ENCODE measurements at places on chromosomes 6 and 20.

DNA sequence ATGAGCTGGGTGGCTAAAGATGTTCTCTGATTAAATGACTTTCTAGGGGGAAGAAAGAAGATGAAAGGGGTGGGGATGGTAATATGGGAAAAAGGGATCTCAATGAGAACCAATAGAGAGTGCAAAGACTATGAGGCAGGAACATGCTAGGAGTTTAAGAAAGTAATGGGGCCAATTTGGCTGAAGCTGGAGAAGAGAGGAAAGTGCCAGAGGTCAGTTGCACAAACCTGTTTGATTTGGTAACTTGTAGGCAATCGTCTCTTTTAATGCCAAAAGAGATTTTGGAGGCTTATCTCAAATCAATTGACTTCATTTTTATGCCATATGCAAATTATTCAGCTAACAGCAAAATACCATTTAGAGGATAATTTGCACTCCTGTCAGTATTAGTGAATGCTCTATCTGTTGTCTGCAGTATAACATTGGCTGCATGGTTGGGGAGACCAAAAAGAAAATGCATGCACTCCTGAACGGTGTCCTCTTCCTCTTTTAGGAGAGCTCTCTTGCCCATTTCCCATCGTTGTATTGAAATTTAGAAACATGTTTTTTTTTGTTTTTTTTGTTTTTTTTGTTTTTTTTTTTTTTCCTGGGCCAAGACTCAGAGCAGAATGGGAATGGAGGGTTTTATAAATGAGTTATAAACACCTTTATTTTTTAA, 193.9 kb downstream of the BTBD3 start:
- DNase-seq: no peak

GRCh38 chr20:40673442-40673841, 15.6 kb downstream of the MAFB start:
- DNase-seq: no peak

- no peak for DNase-seq
These were observed 671 bp downstream of the E2F1 start for GRCh38 chr20:33685328-33686099.

- DNase-seq: no peak
These were observed 441.1 kb upstream of the ARID1B start for GRCh38 chr6:156336089-156336488.

DNA sequence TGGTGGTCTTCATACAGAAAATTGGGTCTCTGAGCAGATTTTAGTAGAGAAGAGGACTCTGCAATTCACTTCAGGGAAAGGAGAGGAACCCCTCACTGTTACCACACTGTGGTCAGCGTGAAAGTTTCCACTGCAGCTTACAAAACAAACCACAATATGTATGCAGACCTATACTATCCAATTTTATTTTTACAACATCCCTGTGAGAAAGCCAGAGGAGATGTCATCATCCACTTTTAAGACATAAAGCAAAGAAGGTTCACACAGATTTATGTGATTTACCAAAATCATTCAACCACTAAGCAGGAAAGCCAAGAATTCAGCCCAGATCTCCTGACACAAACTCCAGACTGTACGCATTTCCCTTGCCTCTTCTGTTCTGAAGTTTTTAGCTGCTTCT, 442.4 kb downstream of the FRK start:
- peak; percentile 84 for DNase-seq

- DNase-seq: no peak
These were observed 5.1 kb downstream of the QKI start for GRCh38 chr6:163419413-163420288.

- DNase-seq: no peak
These were observed 371.6 kb upstream of the EPHA7 start for GRCh38 chr6:93790981-93791380.

GRCh38 chr6:5464099-5464885, 203.0 kb downstream of the FARS2 start:
- peak; percentile 33 for DNase-seq

All from fibroblast of skin of left quadriceps (primary cell).